ENCODE measurements at places on chromosomes 12 and 14.

- DNase-seq = no peak
Measured at GRCh38 chr12:108804271-108804953, 53.0 kb downstream of the SSH1 start.

- no peak for DNase-seq
Measured at GRCh38 chr14:84969501-84969900, 560.4 kb upstream of the FLRT2 start.

DNA sequence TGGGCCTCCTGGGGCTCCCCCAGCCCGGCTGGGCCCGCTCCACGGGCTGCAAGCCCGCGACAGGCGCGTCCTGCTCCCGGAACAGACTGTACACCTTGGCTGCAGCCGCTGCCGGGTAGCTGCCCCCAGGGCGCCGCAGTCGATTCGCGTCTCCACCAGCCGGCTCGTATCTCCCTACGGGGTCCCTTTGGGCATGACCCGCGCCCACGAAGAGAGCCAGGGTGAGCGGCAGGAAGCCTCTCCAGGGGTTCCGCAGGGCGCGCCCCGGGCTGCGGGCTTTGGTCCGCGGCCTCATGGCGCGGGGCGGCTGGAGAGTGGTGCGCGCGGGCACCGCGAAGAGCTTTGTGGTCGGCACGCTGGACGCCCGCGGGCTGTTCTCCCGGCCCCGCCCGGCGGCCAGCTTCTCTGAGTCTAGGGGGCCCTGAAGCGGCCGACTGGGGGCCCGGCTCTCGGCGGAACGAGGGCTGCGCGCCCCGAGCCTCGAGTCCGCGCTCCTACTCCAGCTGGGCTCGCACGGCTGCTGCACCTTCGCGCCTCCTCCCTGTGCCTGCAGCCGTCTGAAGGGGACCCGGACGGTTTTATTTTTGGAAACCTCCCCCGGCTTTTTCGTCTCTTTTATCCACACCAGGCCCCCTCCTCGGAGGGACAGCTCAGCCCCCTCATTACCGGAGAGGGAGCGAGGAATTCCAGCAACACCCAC, at the start of gene LTBP2:
TSS of gene LTBP2 (minus strand) at position 588 of the 700 bp plus-strand sequence. CDS start at position 295, 293 bp downstream.
- no peak for DNase-seq

GRCh38 chr12:118402251-118402650, 25.9 kb downstream of the SUDS3 start:
- no peak for DNase-seq

GRCh38 chr12:1117970-1118563, 127.0 kb downstream of the ERC1 start:
- DNase-seq = peak; percentile 87

DNA sequence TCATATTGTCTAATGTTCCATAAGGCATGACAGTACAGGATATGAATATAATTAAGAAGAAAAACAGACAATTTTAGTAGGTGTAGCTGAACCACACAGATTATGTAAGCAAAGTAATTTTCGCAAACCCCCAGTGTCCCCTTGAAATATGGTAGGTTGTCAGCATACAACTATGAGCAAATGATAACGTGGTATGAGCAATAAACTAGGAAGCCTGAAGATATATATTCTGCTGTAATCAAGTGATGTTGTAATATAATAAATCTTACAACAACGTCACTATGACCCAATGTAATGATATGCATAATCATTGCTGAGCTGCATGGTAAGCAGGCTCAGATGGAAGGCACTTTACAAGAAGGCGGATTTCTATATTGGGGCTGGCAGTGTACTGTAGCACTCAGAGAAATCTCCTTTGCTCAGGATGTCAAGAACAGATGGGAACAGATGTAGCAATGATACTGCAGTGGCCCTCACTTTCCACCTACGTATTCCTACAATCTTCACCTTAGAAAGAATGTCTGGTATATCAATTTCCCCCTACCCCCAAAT, 47.8 kb upstream of the MYF6 start:
- no peak for DNase-seq

- DNase-seq = no peak
Measured at GRCh38 chr12:127619869-127620734, 646.9 kb upstream of the TMEM132C start.

DNA sequence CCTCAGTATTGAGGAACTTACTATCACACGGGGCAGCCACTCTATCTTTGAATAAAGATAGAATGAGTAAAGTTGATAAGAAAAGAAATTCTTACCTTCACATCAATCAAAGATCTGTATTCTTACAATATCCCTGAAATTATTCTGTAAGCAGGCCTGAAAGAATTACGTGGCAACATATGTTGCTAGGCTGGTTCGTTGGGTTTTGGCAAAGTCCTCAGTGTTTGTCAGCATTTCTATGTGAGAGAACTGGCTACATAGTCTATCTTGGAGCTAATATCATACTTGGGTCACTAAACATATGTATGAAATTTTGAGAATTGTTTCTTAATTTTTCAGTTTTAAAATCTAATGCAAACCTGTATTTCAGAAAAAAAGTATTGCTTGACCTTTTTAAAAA, 412.2 kb upstream of the GARIN6 start:
- no peak for DNase-seq

GRCh38 chr12:81274637-81275529, 197.0 kb downstream of the ACSS3 start:
- DNase-seq = peak; percentile 17

DNA sequence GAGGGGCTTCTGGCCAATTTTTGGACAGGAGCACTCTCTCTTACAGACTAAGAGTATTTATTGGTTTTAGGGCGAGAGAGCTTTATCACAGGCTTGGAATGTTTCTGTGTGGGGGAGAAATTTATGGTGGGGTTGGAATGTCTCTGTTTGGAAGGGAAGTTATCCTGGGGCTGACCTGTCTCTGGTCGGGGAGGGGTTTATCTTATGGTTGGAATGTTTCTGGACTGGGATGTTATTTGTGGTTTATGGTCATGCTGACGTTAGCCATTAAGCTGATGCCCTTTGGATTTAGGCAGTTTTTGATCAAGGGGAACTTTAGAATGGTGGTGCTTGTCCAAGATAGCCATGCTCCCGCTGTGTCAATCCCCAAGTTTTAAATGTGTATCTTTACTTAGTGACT, 614.8 kb downstream of the DIO2 start:
- DNase-seq = no peak

GRCh38 chr12:104230304-104231095, 14.9 kb downstream of the TXNRD1 start:
- no peak for DNase-seq
